ENCODE measurements at places on chromosomes 3 and 15.
A peak's percentile ranks its signal among the peaks of the same experiment; 100 is the strongest.

GRCh38 chr3:195150181-195151118 lies 120.5 kb downstream of the XXYLT1 start:
- DNase-seq, result peak; percentile 26

DNA sequence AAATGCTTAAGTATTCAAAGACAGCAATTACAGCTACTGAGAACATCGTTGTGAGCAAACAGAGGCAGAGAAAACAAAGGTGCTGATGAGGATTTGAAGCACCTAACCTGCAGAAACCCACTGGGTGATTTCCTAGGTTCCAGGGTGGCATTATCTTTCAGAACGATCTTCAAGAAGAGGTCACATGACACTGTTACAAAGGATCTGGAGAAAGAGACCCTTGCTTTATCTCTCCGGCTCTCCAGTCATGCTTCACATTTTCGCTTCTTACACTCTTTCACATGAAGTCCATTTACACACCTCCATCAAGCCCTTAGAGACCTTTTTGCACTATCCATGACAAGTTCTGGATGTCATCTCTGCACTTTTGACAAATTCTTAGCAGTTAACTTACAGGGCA lies 70.8 kb downstream of the GOLGA8B start:
- no peak for DNase-seq

DNA sequence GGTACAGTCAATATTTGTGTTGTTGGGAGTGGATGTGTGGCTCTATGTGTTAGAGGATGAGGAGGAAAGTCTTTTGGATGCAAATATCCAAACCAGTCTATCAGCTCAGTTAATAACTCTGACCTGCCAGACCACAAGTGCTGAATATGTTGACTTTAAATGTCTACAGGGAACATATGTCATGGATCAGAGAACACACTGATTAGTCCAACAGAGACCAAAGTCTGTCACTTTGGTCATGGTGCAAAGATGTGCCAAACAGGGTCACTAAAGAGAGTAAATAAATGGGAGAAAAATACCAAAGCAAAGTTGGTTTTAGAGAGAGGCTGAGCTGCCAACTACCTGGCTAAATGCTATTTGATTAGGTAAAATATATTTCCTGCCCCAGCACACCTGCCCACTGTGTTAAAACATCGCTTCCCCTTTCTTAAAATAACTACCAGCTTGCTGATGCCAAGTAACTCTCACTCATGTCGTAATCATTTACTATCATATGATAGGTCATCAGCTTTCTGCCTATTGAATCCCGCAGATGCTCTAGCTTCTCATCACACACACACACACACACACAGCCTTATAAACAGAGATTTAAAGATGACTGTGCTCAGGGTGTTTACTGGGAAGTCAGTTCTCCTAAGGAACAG lies 173.3 kb downstream of the PDZRN3 start:
- DNase-seq, result no peak

DNA sequence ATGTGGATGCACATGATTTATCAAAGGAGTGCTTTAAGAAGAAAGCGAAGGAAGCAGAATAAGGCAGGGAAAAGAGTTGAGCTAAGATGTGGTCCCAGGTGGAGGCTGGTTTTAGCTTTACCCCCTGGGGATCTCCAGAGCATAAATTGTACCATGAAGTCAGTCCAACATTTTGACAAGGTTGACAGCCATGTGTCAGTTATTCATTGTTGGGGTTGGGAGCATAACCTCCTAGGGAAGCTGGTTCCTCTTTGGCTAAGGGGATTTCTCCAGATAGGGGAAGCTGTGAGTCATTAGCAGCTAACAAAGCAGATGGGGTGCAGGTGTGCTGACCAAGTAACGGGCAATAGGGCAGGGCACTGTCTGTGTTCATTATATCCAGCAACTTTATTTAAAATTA lies 123.7 kb upstream of the IGSF10 start:
- DNase-seq, result no peak

DNA sequence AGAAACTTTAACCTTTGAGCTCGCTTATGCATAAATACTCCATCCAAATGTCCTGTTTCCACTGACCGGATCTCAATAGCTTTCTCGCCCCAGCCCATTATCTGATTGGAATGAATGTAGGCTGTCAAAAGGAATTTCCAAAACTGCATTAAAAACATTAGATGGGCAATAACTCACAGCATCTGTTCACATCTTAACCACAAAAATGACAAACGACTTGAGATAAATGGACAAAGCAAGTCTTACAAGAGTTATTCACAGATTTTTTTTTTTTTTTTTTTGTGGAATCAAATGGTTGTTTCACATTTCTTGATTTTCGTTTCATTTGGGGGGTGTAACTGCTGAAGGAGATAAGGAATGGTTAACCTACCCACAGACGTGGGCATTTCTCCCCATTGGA lies 39.7 kb upstream of the SLC2A2 start:
- DNase-seq, result no peak

- no peak for DNase-seq
Observed at GRCh38 chr3:47577583-47578118, 1.0 kb downstream of the CSPG5 start.

Measured in LoVo (cell line).